ENCODE measurements at places on chromosomes 3 and 15. TPM values are rescaled to one million over a fixed set of nuclear protein-coding genes. Genes with fewer than 3 reads are reported as not detected.
A peak's percentile ranks its signal among the peaks of the same experiment; 100 is the strongest.

C3orf80 gene
- 0.25 TPM for polyA plus RNA-seq

IGSF10 gene
- polyA plus RNA-seq = 2.2 TPM

CIDEC gene
- not detected for polyA plus RNA-seq

- DNase-seq = no peak
These were observed 512.7 kb downstream of the FOXP1 start for GRCh38 chr3:71070497-71071463.

DNA sequence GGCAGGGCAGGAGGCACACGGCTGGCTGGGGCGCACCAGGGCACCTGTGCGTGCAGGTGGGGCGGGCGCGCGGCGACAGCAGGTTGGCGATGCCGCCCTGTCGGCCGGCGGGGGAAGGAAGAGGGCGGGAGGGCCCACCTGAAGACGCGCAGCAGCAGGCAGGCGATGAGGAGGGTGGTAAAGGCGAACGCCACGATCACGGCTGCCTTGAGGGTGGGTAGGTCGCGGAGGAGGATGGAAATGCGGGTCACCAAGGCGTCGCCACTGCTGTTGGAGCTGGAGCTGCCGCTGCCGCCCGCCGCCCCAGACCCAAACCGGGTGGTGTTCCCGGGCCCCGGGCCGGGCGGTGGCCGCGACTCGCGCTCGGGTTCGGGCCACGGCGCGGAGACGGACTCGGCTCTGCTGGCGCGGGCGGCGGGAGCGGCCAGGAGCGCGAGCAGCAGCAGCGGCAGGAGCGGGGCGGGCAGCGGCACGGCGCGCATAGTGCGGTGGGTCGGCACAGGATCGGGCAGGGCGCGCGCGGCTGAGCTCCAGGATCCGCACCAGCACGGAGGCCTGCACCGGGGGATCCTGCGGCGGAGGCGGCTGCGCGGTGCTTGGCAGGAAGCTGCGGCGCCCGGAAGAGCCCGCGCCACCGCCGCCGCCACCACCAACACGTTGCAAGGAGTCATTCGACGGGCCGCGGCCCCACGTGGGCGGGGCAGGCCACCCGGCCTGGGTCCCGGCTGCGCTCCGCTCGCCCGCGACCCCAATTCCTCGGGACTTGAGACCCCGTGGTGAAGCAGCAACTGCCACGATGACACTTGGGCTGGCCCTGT lies at the start of gene FAM174B:
Gene FAM174B, minus strand, starts transcription at position 598 of the 818 bp plus-strand sequence.
- DNase-seq = no peak

GRCh38 chr3:177934001-177934891 lies 602.0 kb upstream of the KCNMB2 start:
- DNase-seq = peak; percentile 47

DNA sequence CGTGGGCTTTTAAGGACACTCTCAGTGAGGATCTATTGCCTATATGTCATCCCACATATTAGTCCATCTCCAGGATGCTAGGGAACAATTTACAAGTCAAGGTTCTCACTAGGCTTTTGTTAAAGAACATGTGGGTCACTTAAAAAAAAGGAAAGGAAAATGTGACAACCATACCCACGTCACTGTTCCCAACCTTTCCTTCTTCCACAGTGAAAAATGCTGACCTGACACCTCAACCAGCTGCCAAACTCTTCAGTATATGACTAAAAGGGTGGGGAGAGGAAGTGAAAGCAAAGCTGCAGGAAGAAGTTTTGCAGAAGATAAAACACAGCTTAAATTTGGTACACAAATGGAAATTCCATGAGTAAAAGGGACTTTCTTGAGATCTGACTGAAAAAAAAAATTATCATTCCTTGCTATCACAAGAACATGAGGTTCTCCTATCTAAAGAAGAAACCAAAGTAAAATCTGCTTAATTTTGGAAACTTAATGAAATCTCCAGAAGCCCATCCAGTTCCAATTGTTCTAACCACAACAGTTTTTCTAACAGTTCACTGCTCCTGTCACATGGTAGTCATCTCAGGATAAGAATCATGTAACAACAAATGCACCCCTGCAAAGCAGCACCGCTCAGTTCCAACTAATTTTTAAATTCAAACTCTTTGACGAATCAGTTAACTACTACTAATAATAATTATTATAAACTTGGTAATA lies 117.0 kb upstream of the TSPAN3 start:
- peak; percentile 25 for DNase-seq

Data from right renal cortex interstitium (tissue), 3 donors.